Activated naive CD8-positive, alpha-beta T cell treated with anti-CD3 and anti-CD28 coated beads, Interleukin-2, amount 10 ng/mL, durations not matched to agents 7 days and 5 days (primary cell): ENCODE measurements at places on chromosomes 7 and 10.

GRCh38 chr10:35335133-35336083, 901 bp upstream of the CCNY start:
- no peak for DNase-seq
- H3K27ac ChIP-seq = peak overlapping the region; percentile 92
- H3K4me3 ChIP-seq = peak overlapping the region; percentile 95
- H3K4me1 ChIP-seq = peaks cover 42% of the 10 kb centered on the region

DNA sequence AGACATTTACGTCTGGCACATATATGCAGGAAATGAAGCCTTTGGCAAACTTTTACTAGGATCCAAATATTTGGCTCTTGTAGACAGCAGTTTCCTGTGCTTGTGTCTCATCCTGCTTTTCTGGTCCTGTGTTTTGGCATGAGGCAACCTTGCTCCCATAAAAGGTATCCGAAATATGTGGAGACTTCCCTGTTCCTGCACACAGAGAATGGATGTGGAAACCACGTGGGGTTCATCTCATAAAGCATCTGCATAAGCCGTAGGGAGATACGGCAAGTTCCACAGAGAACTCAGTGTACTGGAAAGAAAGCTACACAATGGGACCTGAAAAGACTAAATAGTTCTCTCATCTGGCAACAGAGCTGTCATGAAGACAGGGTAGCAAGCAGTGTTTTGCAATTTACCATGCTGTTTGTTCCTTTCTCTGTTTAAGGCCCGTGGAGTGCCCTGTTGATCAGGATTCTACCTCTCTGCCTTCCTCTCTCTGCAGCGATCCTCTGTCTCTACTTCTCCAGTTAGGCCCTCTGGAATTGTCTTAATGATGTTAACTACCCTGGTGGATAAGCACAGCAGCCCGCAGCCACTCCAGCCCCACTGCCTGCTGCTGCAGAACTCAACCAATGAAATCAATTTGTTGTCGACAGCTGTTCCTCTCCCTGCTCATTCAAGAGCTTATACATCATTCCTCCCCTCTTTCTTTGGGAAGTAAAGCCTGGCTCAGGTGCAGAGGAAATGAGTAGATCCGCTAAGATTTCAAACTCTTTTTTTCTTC, 293.6 kb downstream of the CSTF2T start:
- DNase-seq = no peak
- no peak overlapping the region for H3K4me3 ChIP-seq
- no peaks in the 10 kb centered on the region for H3K4me1 ChIP-seq
- H3K27ac ChIP-seq = no peak overlapping the region
- no peaks in the 10 kb centered on the region for H3K36me3 ChIP-seq

- peaks cover 2% of the 10 kb centered on the region for H3K27me3 ChIP-seq
- H3K4me1 ChIP-seq = no peaks in the 10 kb centered on the region
- no peaks in the 10 kb centered on the region for H3K36me3 ChIP-seq
- no peak for DNase-seq
- no peak overlapping the region for H3K27ac ChIP-seq
Measured at GRCh38 chr7:16051561-16052255, 365.2 kb upstream of the MEOX2 start.

GRCh38 chr10:32197423-32197822, 141.2 kb upstream of the KIF5B start:
- no peaks in the 10 kb centered on the region for H3K27me3 ChIP-seq
- DNase-seq = no peak
- no peaks in the 10 kb centered on the region for H3K36me3 ChIP-seq
- no peak overlapping the region for H3K27ac ChIP-seq
- no peak overlapping the region for H3K4me3 ChIP-seq

- H3K27me3 ChIP-seq = no peaks in the 10 kb centered on the region
- no peak overlapping the region for H3K27ac ChIP-seq
- no peaks in the 10 kb centered on the region for H3K36me3 ChIP-seq
- H3K4me3 ChIP-seq = no peak overlapping the region
Measured at GRCh38 chr7:85620936-85621685, 434.3 kb upstream of the SEMA3D start.

DNA sequence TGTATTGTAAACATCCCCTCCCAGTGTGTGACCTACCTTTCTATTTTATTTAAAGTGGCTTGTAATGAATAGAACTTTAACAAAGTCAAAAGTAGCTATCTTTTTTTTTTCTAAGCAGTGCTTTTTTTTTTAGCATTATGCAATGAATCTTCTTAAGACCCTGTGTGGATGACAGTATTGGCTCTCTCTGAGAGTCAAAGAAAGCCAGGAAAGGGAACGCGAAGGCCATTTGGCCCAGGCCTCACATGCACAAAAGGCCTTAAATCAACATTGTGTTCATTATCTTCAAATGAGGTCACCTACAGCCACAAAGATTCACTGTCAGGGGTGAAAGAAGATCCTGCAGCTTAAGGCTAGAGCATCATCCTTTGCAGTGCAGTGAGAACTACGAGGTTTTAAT, 721.5 kb downstream of the GRID1 start:
- H3K4me3 ChIP-seq = no peak overlapping the region
- no peak overlapping the region for H3K27ac ChIP-seq
- no peaks in the 10 kb centered on the region for H3K36me3 ChIP-seq

- H3K36me3 ChIP-seq = no peaks in the 10 kb centered on the region
- H3K4me3 ChIP-seq = peak overlapping the region; percentile 71
- H3K4me1 ChIP-seq = peaks cover 16% of the 10 kb centered on the region
- H3K27me3 ChIP-seq = peaks cover 84% of the 10 kb centered on the region
- H3K27ac ChIP-seq = no peak overlapping the region
Measured at GRCh38 chr7:27160546-27161213, 4.2 kb upstream of the HOXA7 start.

DNA sequence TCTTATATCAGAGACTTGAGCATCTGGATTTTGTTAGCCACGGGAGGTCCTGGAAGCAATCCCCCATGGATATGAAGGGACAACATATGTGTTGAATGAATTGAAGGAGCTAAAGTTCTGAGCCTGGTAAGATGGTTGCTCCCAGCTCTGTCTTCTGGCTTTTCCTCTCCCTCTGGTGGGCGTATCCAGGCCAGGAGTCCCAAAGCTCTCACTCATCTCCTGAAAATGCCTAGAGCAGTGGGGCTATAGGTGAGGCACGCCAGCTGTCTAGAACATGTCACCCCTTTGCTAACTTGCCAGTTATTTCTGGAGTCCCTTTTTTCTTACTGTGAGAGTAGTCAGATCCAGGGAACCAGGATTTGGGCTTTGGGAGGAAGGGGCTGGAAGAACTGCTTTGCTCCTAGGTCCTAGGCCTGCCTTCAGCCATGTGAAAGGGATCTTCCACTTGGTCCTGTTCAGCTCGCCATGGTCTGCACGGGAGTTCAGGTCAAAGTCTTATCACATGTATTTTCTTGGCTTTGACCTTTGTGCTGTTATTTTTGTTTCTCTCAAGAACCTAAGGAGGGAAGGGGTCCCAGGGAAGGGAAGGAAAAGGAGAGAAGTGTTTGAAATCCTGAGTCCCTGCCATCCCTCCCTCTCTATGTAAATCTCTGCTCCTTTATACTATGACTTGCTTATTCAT, 73.6 kb downstream of the MINPP1 start:
- no peak overlapping the region for H3K27ac ChIP-seq
- no peaks in the 10 kb centered on the region for H3K36me3 ChIP-seq
- DNase-seq = no peak
- no peaks in the 10 kb centered on the region for H3K4me1 ChIP-seq
- no peak overlapping the region for H3K4me3 ChIP-seq

GRCh38 chr10:123885406-123886170, 6.0 kb downstream of the CPXM2 start:
- H3K4me1 ChIP-seq = no peaks in the 10 kb centered on the region
- DNase-seq = no peak

DNA sequence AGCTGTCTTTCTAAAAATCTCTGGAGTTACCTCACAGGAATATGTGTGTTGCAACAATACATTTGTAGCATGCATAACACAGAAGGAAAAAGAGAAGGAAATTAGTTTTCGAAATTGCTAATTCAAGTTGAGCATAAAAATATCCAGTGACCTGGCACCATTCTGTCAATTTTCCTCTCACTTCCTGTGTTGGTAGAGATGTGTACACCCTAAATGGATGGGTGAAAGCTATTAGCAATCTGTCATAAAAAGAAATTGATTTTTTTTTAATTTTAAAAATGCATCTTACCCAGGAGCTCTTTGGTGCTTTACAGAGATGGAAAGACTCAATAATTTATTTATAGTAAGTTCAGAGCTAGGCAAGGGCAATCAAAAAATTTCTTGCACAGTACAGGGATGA, 333.3 kb upstream of the TMEM229A start:
- H3K27me3 ChIP-seq = no peaks in the 10 kb centered on the region
- no peaks in the 10 kb centered on the region for H3K4me1 ChIP-seq
- H3K4me3 ChIP-seq = no peak overlapping the region
- DNase-seq = no peak
- no peaks in the 10 kb centered on the region for H3K36me3 ChIP-seq
- H3K27ac ChIP-seq = no peak overlapping the region

- H3K27me3 ChIP-seq = peaks cover 2% of the 10 kb centered on the region
- no peak overlapping the region for H3K4me3 ChIP-seq
- H3K27ac ChIP-seq = no peak overlapping the region
- no peak for DNase-seq
- H3K4me1 ChIP-seq = no peaks in the 10 kb centered on the region
Measured at GRCh38 chr7:78649976-78650375, 803.5 kb downstream of the MAGI2 start.

- H3K36me3 ChIP-seq = no peaks in the 10 kb centered on the region
- no peak overlapping the region for H3K27ac ChIP-seq
- H3K4me3 ChIP-seq = no peak overlapping the region
- H3K4me1 ChIP-seq = peaks cover 18% of the 10 kb centered on the region
Measured at GRCh38 chr7:74292757-74293576, 3.8 kb downstream of the CLIP2 start.

GRCh38 chr10:11154333-11154732, 136.7 kb downstream of the CELF2 start:
- H3K4me1 ChIP-seq = peaks cover 76% of the 10 kb centered on the region
- H3K36me3 ChIP-seq = no peaks in the 10 kb centered on the region
- no peaks in the 10 kb centered on the region for H3K27me3 ChIP-seq
- peak overlapping the region; percentile 11 for H3K4me3 ChIP-seq

GRCh38 chr7:50853311-50853710, 70.6 kb upstream of the GRB10 start:
- peaks cover 1% of the 10 kb centered on the region for H3K4me1 ChIP-seq
- H3K27ac ChIP-seq = no peak overlapping the region
- no peaks in the 10 kb centered on the region for H3K27me3 ChIP-seq
- H3K36me3 ChIP-seq = no peaks in the 10 kb centered on the region

DNA sequence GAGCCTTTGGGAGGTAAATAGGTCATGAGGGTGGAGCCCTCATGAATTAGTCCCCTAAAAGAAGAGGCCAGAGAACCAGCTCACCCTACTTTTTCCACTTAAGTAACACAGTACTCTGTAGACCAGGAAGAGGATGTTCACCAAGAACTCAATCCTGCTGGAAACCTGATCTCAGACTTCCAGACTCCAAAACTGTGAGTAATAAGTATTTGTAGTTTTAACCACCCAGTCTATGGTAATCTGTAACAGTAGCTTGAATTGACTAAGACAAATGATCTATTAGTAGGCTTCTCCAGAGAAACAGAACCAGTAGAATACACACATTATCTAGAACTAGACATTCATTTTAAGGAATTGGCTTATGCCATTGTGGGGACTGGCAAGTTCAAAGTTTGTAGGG, 51.5 kb downstream of the ANKMY2 start:
- H3K27me3 ChIP-seq = peaks cover 2% of the 10 kb centered on the region
- no peak overlapping the region for H3K4me3 ChIP-seq
- H3K27ac ChIP-seq = no peak overlapping the region
- DNase-seq = no peak
- H3K36me3 ChIP-seq = peaks cover 6% of the 10 kb centered on the region

DNA sequence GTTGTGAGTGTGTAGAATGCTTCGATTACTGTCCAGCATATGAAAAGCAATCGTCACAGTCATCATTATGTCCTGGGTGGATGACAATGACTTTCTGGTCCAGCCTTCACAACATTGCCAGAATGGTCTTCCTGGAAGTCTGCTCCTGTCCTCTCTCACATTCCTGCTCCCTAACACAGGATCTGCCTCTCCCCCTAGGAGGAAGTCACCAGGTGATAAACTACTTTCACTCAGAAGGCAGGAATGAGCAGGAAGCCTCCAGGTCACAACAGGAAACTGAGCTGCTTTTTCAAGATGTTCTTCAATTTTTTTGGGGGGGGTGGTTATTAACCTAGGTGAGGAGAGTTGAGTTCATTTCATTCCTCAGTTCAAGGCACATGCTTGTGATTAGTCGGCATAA, 13.6 kb upstream of the GPNMB start:
- peaks cover 5% of the 10 kb centered on the region for H3K4me1 ChIP-seq
- H3K4me3 ChIP-seq = no peak overlapping the region
- no peaks in the 10 kb centered on the region for H3K36me3 ChIP-seq
- H3K27ac ChIP-seq = no peak overlapping the region

DNA sequence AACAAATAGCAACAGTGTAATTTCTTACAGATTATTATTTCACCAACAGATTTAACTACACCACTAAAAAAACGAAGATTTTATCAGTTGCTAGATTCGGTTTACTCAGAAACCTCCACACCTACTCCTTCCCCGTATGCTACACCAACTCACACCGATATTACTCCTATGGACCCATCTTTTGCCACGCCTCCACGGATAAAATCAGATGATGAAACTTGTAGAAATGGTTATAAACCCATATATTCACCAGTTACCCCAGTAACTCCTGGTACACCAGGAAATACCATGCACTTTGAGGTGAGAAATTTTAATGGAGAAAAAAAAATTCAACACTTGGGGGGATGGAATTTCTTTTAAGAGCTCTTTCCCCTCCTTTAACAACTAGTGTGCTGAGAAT, 92.5 kb downstream of the KMT2E start:
- peaks cover 10% of the 10 kb centered on the region for H3K4me1 ChIP-seq
- no peak for DNase-seq
- no peaks in the 10 kb centered on the region for H3K27me3 ChIP-seq
- H3K27ac ChIP-seq = no peak overlapping the region

DNA sequence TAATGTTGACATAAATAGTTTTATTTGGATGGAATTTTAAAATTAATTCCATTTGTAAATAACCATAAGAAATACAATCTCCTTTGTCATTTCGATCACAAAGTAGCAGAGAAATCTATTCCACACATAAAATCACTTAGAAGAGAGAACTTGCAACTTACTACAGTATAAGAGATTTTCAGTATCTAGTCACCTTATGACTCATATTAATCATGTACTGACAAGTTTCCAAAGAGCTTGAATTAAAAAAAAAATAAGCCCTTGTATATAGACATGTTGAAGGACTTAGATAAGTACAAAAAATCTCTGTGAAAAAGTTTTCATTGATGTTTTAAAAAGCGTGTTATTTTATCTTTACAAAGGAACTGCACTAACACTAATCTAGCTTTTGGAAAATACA, 207.1 kb upstream of the ETV1 start:
- no peaks in the 10 kb centered on the region for H3K27me3 ChIP-seq
- no peaks in the 10 kb centered on the region for H3K4me1 ChIP-seq
- H3K36me3 ChIP-seq = no peaks in the 10 kb centered on the region
- no peak overlapping the region for H3K4me3 ChIP-seq
